ENCODE measurements at places on chromosomes 6 and 20.

- no peak for DNase-seq
Observed at GRCh38 chr20:36472637-36473090, 68.7 kb upstream of the MYL9 start.

DNA sequence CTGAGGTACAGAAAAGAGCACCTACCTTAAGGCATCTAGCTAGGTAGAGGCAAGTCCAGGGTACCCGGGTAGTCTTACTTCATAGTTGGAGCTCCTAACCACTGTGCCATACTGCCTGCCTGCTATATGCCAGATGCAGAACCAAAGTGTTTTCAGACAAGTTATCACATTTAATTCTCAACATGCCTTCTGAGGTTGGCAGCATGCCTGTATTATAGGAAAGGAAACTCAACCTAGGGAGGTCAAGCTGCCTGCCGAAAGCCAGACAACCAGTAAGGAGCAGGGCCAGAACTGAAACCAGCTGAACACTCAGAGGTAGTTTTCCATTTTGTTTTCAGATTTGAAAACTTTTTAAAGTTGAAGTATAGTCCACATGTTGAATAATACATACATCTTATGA lies 5.4 kb downstream of the CTNNBL1 start:
- DNase-seq: no peak

DNA sequence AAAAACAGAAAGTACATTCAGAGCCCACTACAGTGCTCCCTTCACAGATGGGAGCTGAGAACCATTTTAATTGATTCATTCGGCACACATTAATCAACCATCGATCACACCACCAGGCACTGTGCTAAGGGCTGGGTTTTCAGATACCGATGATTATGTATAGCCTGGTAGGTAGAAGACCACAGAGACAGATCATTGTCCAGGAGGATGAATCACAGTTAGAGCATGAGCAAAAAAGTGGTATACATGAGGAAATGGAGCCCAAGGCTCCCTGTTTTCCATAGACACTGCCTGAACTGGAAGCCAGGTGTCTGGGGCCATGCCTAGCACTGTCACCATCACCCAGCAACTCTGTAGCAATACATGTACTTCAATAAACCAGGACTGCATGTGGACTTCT lies 9.0 kb upstream of the PRDM1 start:
- DNase-seq: no peak

DNA sequence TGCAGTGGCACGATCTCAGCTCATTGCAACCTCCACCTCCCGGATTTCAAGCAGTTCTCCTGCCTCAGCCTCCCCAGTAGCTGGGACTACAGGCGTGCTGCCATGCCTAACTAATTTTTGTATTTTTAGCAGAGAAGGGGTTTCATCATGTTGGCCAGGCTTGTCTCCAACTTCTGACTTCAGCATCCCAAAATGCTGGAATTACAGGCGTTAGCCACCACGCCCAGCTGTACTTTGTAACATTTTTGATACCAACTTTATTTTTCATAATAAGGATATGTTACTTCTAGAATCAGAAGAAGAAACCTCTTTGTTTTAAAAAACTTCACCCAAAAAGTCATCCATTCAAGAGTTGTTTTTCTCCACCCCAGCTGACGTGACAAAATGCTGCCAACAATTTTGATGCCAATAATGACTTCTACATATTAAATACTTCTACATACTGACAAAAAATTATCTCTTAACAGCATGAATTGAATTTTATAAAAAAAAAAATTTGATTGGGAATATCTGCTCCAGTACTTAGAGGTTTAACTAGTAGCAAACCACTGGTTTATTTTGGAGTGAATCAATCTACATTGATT lies 22.5 kb upstream of the PRIM2 start:
- DNase-seq: no peak

DNA sequence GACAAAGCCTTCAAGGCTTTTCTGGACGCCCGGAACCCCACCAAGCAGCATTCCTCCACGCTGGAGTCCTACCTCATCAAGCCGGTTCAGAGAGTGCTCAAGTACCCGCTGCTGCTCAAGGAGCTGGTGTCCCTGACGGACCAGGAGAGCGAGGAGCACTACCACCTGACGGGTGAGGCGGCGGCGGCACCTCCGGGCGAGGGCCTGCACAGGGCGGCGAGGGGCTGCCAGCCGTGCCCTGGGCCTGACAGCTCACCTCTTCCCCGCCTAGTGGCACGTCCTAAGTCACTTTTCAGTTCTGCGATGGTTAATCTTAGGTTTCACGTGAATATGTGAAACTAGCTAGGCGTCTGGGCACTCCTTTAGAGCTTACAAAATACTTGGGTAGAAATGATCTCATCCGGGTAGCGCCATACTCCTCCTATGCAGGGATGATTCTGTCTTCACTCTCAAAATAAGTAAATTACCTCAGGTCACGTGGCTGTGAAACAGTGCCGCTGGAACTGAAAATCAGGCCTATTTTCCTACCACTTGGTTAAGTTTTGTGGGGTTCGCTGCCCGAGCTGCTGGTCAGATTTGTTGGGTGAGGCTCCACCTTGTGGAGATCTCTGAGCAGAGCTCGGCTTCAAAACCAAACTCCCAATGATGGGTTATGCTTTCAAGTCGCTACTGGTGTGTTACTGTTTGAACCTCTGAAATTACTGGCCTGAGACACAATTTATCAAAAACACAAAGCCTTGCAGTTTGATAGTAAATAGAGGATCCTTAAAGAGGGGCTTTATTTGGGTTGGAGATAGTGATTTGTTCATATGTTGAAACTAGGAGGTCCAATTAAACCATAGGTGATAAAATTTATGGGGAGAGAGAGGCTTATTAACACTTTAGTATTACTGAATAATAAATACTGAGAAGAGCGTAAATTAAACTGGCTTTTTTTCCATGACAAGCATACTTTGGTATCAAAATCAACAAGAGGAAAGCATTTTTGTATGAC lies 15.5 kb upstream of the CLDN20 start:
- DNase-seq: peak; percentile 30

DNA sequence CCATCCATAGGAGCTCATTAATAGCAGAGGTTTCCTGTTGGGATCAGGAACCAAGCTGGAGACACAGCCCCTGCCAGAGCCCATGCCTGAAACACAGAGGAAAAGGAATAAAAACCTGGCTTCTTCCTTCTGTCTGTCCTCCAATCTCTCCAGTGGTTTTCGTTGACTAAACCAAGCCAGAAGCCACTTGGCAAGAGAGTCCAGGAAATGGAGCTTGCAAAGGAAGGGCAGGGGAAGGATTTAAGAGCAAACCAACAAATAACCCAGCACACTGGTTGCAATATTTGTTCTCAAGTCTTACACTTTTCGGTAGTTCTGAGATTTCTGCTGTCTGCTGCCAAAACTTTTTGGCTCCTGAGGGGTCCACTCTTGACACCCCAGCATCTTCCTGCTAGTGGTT lies 137.0 kb upstream of the BMP2 start:
- no peak for DNase-seq

GRCh38 chr6:156859686-156860085 lies 82.5 kb downstream of the ARID1B start:
- DNase-seq: no peak

DNA sequence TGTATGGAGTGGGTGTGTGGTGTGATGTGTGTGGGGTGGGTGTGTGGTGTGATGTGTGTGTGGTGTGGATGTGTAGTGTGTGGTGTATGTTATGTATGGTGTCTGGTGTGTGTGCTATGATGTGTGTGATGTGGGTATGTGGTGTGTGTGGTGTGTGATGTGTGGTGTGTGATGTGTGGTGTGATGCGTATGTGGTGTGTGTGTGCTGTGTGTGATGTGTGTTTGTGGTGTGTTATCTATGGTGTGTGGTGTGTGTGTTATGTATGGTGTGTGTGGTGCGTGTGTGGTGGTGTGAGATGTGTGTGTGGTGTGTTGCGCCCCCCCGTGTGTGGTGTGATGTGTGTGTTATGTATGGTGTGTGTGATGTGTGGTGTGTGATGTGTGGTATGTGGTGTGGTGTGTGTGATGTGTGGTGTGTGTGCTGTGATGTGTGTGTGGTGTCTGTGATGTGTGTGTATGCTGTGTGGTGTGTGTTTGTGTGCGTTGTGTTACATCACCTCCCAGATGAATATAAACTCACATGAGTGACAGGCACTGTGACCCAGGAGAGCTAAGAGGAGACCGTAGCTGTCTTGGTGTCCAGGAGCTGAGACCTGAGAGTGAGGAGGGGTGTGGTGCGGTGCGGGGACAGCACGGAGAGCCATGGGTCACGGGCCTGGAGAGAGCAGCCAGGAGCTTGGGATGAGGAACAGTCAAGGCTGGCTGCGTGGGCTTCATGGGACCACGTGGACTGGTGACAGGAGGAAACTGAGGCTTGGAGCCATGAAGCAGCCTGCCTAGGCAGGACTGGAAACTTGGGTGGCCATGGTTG lies 8.8 kb downstream of the DLGAP4 start:
- no peak for DNase-seq

DNA sequence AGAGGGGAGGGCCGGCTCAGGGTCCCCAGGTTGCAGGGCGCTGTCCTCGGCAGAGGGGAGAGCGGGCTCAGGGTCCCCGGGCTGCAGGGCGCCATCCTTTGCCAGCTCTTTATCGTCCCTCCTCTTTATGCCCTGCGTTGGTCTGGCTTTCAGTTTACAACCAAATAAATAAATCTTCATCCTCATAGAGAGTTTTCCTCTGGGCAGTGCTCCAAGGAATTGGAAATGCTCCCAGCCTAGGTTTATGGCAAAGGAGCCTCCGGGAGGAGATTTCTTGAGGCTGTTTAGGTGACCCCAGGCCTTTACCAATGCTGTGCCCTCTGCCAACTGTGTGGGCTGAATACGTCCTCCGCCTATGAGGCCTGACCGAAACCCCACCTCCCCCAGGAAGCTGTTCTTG lies 60.2 kb downstream of the CHMP4B start:
- DNase-seq: no peak

- no peak for DNase-seq
Observed at GRCh38 chr6:79385333-79385732, 150.9 kb upstream of the HMGN3 start.

GRCh38 chr6:131811500-131811899 lies 3.7 kb downstream of the ENPP1 start:
- DNase-seq: no peak

DNA sequence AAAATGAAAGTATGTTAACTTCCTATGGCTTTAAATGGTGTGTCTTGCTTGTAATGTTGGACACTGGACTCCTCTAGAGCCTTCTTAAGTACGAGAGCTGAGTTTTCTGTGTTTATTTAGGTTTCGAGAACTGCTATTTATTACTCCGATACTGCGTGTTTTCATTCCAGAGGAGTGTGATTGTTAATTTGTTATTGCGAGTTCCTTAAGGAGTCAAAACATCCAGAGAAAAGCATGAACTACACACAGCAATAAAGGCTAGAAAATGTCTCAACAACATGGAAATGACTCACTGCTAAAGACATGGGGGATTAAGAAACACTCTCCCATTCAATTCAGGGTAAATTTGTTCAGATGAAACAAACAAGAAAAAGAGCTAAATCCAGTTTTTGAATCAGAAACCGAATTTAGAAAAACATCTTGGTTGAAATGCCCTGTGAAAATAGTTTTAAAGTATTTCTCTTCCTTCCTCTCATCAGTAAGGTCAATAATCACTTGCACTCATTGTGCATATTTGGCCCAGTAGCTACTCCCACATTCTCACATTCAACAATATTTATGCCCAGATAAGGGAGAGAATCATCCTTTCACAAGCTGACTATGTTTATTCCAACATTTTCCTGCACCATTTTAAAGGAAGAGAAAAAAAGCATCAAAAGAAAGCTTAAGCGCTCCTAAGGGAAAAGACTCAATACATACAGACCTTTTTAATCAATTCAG lies 36.0 kb downstream of the ATXN1 start:
- no peak for DNase-seq

DNA sequence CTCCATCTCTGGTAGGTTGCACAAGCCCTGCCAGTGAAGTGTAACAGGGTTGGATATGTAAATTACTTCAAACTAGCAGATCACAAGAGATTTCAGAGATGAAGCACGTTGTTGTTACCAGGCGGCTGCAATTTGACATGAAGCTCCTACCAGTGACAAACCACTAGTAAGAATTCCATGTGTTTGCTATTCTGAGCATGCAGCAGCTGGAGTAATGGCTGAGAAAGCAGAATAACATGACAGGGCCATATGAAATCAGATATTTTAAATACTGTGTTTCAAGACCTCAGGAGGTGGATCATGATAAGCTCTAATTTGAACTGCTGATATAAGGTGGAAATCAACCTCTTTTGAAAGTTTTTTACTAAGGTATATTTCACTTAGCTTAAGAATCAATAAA lies 11.4 kb downstream of the RIN2 start:
- DNase-seq: no peak

Measured in caudate nucleus (tissue), 63 donors.